Stimulated activated CD8-positive, alpha-beta memory T cell treated with anti-CD3 and anti-CD28 coated beads, Interleukin-2, amount 100 ng/mL, for 48 hours (primary cell): ENCODE measurements at places on chromosomes 4 and X.

GRCh38 chr4:7395645-7396044 is 39.1 kb downstream of the PSAPL1 start:
- DNase-seq: no peak

DNA sequence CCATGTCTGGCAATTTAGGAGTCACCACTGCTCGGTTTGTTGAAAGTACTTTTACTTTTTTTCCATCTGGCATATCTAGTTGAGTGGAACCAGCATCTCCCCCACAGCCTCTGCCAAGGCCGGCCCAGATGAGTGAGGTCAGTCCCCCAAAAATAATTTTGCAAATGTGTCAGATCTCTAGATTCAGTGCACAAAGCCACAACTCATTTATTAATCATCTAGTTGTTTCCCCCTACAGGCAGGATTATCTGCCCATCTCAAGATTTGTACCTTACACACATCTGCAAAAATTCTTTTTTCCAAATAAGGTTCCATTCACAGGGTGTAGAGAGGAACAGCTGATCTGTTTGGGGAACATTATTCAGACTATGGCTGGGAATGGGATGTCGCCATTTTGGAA is 174.0 kb upstream of the MXRA5 start:
- DNase-seq: no peak

GRCh38 chr4:19095491-19096046 is 1074.0 kb upstream of the LCORL start:
- no peak for DNase-seq

DNA sequence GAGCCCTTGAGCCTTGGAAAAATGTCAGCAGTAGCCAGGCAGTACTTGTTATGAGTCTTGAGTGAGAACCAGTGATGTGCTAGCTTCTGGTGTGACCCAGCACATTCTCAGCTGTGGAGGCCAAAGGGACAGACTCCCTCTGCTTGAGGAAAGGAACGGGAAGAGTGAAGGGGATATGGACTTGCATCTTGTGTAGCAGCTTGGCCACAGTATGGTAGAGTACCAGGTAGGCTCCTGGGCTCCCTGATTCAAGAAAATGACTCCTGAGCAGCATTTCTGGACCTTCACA is 1601.9 kb upstream of the ADGRL3 start:
- no peak for DNase-seq

- no peak for DNase-seq
Measured at GRCh38 chrX:32448945-32449344, 762.4 kb downstream of the DMD start.

DNA sequence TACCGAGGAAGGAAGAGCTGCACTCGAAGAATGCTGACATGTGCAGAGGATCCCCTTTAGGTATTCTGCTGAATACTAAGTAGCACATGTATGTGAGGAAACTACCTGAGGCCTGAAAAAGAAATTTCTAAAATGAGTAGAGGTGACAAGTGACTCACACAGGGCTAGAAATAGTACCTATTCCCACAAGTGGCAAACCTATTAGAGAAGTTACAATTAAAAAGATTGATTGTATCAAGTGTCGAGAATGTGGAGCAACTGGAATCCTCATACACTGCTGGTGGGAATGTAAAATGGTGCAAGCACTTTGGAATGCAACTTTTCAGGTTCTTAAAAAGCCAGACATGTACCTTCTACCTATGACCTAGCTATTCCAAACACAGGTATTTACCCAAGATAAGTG is 47.4 kb downstream of the CCSER1 start:
- DNase-seq: no peak

- no peak for DNase-seq
Measured at GRCh38 chr4:112109360-112110058, 35.7 kb upstream of the FAM241A start.

GRCh38 chr4:48085821-48086589 is 48.0 kb downstream of the TXK start:
- no peak for DNase-seq

- no peak for DNase-seq
Measured at GRCh38 chrX:133923113-133923512, 62.3 kb downstream of the GPC3 start.

- DNase-seq: no peak
Measured at GRCh38 chr4:145822181-145822580, 116.4 kb downstream of the ZNF827 start.
